Myocyte (in vitro differentiated cells): ENCODE measurements at places on chromosomes 1 and 21. TPM values are rescaled to one million over a fixed set of nuclear protein-coding genes. Genes with fewer than 3 reads are reported as not detected.

The TBX19 gene
- total RNA-seq = 0.62 and 1.3 TPM in 2 replicates

The CA6 gene
- not detected in 2 replicates for total RNA-seq

GRCh38 chr1:153921080-153921802, 1.5 kb downstream of the GATAD2B start:
- no peak for DNase-seq

DNA sequence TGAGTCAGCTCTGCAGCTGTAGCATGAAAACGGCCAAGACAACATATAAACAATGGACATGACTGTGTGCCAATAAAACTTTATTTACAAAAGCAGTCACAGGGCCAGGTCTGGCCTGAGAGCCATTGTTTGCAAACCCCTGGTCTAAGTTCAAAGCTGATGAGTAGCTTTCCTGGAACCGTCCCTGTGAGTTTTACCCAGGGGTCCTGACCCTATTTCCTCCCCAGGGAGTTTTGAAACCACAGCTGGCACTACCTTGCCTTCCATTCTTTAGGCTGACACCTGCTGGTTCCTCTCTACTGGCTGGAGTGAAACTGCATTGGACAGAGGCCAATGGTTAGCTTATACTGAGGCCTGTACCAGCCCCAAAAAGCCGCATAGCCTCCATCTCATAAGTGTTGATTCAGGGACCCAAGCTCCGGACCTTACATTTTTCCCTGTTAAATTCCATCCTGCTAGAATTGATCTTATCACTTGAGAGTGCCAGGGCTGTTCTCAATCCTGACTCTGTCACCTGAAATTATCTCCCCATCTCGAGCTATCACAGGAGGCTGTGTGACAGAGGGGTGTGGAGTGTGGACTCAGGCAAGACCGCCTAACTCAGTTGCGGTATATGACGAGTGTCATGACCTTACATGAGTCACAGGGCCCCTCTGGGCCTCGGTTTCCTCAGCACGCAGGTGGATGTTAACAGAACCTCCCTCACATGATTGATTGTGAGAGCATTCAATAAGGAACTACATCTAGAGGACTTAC, 343.6 kb downstream of the NPHP4 start:
- no peak for DNase-seq

DNA sequence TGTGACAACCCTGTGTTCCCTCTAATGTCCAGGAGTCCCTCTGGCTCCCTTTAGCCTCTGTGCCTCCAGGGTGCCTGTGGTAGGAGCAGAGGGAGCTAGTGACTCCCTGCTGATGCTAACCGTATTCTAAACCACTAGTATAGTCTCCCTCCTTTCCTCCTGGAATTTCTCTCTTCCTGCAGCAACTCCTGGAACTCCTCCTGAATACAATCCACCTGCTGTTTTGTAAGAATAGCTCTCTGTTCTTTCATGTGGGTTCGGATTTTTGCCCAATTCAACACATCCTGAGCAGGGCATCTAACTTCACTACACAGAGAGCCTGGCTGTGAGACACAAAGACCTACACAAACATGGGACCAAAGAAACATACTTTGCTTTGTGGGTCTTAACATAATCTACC, 107.9 kb downstream of the RUNX1 start:
- DNase-seq = no peak

GRCh38 chr1:200429221-200429751, 19.4 kb upstream of the ZNF281 start:
- DNase-seq = peak; percentile 19

GRCh38 chr1:8986814-8987190, 39.4 kb downstream of the SLC2A7 start:
- no peak for DNase-seq

The TP73 gene
- total RNA-seq = 1.3 and 2.2 TPM in 2 replicates

- DNase-seq = no peak
These were observed 5.0 kb downstream of the RNF11 start for GRCh38 chr1:51241119-51241518.

- DNase-seq = no peak
These were observed 51.5 kb upstream of the EPS8L3 start for GRCh38 chr1:109814993-109815786.

DNA sequence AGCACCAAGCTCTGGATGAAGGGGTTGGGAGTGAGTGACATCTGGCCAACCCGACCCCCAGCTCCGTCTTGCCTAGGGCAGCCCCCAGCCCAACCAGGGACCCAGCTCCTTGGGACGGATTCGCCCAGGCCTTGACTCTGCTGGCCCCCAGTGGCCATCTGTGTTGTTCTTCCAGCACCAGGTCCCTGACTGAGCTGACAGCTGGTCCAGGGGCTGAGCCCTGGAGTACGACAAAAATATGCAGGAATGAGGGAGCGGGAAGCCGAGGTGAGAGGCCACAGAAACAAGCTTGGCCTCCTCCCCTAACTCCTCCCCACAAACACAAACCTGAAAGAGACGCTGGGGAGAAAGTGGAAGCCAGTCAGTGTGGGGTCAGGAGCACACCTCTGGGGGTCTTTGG, 55.0 kb upstream of the PAX7 start:
- peak; percentile 58 for DNase-seq

DNA sequence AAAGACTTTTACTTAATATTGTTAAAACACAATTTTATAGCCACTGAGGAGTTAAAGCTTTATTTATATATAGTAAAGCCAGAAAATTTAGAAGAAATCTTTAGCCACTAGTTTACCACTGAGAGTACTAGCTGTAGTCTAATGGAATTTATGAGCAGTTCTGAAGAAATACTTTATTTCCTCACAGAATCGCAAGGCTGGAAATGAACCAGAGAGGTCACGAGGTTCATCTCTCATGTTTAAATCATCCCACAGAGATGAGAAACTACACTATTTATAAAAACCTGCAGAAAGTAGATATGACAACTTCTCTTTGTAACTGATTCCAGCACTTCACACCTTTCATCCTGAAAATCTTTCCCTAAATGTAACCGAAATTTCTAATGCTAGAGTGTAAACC, 26.0 kb downstream of the ADGRL4 start:
- DNase-seq = peak; percentile 3

The RHEX gene
- total RNA-seq = not detected in 2 replicates

DNA sequence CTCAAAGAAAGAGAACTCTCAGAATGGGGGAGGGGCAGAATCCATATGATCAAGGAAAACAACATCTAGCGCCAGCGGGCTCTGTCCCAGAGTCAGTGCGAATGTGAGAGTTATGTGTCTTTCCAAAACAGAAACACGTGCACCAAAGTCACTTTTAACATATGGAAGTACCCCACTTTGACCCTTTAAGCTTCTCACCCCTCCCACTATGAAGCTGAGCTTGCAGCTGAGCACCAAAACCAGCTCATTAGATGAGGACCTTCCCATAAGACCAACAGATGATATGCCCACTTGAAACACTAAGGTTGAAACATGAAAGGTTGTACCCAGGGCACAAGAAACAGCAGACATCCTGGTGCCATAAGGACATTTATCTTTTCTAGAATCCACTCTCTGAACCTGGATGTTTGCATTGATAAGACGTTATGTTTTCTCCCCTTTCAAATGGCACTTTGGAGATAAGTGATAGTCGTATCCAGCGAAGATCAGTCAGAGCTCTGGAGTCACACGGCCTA, 171.0 kb downstream of the TGFBR3 start:
- no peak for DNase-seq

The TCP10L gene
- total RNA-seq = 0.83 and 3.3 TPM in 2 replicates

The TGFB2 gene
- total RNA-seq = 18.4 and 20.8 TPM in 2 replicates

DNA sequence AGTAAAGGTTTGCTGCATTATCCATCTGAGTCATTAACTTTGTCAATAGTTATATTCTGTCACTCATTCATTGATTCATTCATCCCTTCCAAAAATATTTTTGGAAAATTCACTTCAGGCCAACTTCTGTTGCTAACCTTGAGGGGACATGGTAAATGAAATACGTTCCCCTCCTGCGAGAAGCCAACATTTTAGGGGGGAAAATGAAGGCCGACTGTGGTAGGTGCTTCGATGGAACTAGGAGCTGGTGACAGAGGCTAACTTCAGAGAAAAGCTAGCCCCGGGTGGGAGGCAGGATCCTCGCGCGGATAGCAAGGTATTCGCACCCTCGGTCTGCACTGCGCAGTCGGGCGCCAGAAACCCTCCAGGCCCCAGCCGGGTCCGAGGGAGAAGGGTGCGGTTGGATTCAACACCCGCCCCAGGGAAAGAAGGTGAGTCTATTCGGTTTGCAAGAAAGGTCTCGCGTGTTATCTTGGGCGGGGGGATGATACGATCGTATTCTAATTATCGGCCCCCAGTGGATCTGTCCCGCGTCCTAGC, 646 bp upstream of the RRP15 start:
- no peak for DNase-seq

The KRTAP13-2 gene
- not detected in 2 replicates for total RNA-seq

The FNDC10 gene
- total RNA-seq = 1.0 and 3.5 TPM in 2 replicates

DNA sequence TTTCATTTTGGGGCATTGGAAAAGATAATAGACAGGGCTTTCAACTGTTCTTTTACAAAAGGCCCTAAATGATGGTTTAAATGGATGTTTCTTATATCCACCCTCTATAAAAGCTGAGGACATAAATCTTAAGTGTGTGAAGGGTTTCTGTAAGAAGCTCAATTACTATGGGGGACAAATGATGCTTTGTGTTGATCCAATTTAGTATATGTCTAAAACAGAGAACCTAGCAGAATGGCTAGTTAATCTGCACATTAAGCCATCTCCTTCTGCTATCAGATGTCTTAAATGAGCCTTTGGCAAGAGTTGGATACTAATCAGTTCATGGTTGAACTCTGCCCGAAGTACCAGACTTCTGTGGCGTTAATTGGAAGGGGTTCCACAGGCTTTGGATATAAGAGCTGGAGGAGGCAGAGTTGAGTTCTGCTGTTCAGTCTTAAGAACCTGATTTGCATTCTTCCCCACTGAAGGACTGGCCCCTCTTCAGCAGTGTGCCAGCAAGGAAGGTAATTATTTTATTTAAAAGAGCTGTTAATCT, 43.1 kb downstream of the PTGFRN start:
- no peak for DNase-seq

The RSPH1 gene
- not detected in 2 replicates for total RNA-seq

The KIAA1614 gene
- total RNA-seq = 6.5 and 7.9 TPM in 2 replicates

GRCh38 chr1:52603630-52604029, 1.5 kb downstream of the GPX7 start:
- DNase-seq = peak; percentile 37

DNA sequence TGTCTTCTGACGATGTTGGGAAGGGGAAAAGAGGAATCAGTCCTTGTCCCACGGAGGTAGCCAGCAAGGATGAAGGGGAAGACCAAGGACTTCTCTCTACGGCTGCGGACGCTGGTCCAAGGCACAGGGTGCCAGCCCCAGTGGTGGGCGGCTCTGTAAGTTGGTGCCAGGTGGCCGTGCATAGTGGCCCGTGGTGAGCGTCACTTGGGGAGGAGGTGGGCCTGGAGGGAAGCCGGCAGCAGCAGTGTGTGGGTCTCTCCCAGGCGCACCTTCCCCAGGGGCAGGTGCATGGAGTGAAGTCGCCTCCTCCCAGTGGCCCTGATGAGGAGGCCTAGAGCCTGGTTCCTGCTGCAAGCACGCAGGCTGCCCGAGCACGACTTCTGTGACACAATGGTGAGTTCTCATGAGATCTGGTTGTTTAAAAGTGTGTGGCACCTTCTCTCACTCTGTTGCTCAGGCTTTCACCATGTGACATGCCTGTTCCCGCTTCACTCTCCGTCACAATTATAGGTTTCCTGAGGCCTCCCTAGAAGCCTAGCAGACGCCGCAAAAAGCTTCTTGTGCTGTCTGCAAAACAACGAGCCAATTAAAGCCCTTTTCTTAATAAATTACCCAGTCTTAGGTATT, 43.6 kb upstream of the TIAM1 start:
- DNase-seq = no peak

GRCh38 chr1:2356911-2357845, 34.2 kb downstream of the MORN1 start:
- no peak for DNase-seq

DNA sequence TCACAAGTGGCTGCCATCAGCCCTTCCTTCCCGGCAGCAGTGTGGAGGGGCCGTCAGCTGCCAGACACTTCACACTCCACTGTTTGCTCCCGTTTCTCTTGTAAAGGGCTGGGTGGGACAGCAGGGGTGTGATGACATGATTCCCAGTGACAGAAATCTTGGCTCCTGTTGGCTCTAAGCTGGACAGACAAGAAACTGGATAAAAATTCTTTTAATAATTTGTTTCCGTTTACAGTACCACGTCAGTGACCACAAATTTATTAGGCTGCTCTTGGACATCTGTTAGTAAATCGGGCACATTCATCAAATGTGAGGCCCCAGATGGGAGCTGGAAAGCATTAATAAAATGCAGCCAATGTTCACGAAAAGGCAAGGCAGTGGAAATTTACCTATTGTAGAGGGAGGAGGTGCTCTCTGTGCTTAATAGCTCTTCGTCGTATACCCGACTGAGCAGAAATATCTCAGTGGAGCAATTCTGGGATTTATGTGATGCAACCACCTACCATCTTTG, 353.7 kb upstream of the GREM2 start:
- DNase-seq = no peak

- no peak for DNase-seq
These were observed 9.4 kb downstream of the SOD1 start for GRCh38 chr21:31668651-31669491.

The KCNE2 gene
- 0.47 TPM in 1 of 2 replicates, not detected in the other for total RNA-seq

DNA sequence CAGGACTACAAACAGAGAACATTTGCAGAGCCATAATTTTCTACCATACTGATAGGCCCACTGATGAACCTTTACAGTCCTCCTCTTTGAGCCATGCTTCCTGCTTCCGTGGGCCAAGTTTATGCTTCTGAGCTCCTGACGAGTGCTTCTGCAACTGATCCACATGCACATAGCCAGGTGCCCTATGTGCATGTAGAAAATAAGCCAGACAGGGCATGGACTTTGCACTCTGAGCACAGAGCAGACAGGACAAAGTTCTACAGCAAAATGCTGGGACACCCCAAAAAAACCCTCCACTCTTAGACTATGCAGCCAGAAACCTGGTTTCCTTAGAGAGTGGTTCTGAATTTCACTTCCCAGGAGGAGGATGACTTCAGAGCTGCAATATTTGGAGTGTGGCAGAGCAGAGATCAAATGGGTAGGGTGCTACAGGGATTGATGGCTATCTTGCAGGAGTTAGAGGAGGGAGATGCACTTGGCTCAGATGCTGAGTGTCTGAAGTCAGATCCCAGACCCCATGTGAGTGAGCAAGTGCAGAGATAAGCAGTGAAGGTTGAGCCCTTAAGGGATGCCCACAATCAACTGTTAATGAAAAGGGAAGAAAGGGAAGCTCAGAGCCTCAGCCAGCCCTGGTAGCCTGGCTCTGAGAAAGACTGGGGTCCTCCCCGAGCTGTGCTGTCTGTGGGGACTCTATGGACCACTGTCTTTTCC, 230.9 kb downstream of the DUSP10 start:
- DNase-seq = no peak

The PCP4L1 gene
- total RNA-seq = not detected in 2 replicates

- no peak for DNase-seq
These were observed 49.6 kb downstream of the ST6GALNAC3 start for GRCh38 chr1:76124196-76124595.
